Psoas muscle (tissue), 8 donors: ENCODE measurements at places on chromosomes 5 and 9. TPM values are rescaled to one million over a fixed set of nuclear protein-coding genes. Genes with fewer than 3 reads are reported as not detected.
A peak's percentile ranks its signal among the peaks of the same experiment; 100 is the strongest.

Gene TSTD2
- total RNA-seq = 22.9 TPM

Gene NEUROG1
- total RNA-seq = not detected

Gene NUTM2F
- not detected for total RNA-seq

Gene ITGA2
- total RNA-seq = 0.36 TPM

Gene CDKN2B
- total RNA-seq = 5.4 TPM

Gene CTXN3
- total RNA-seq = 0.61 TPM

Gene HK3
- total RNA-seq = 2.4 TPM

Gene NR4A3
- total RNA-seq = 40.8 TPM

Gene GPX3
- total RNA-seq = 820 TPM

Gene GCNT1
- total RNA-seq = 1.3 TPM

GRCh38 chr9:123278361-123278760, 10.0 kb upstream of the STRBP start:
- no peak for DNase-seq

GRCh38 chr5:29885595-29885994, 1307.9 kb upstream of the CDH6 start:
- DNase-seq = no peak

DNA sequence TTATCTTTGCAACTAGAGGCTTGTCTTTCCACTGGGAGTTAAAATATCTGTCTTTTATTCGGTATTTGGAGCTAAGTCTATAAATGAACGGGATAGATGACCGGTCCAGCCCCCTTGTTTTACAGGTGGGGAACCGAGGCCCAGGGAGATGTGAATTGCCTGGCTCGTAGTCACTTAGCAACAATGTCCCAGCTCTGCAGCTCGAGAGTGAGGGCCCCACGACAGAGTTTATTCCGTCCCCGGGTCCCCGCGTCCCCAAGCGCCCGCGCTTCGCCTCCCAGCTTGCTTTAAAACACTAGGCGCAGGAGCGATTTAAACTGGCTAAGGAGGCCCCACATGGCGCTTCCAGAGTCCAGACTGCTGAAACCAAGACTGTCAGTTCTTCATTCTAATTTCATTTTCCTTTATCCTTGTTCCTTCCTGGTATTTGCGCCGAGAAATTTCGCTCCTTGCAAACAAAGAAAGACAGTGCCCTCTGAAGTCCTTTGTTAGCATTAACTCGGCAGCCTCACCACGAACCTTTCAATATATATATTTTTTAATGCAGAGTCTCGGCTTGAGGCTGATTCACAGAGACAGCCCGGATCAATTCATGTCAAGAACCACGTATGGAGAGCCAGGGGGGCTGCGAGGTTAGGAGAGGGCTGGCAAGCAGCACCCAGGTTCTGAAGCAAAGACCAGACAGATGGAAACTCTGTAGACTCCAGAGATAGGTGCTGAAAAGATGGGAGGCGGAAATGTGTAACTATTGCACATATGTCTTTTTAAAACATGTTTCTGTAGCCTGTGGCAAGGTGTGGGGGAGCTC, 1.4 kb upstream of the ENC1 start:
- no peak for DNase-seq

GRCh38 chr5:1007681-1008450, 736 bp upstream of the NKD2 start:
- DNase-seq = no peak

DNA sequence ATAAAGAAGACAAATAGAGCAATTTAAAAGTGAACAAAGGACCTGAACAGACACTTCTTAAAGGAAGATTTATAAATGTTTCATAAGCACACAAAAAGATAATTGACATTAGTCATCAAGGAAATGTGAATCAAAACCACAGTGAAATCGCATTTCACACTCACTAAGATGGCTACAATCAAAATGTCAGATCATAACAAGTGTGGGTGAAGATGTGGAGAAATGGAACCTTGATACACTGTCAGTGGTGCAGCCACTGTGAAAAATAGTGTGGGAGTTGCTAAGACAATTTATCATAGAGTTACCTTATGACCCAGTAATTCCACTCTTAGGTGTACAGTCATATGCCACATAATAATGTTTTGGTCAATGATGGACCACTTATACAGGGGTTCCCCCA, 54.5 kb upstream of the HTR4 start:
- no peak for DNase-seq

DNA sequence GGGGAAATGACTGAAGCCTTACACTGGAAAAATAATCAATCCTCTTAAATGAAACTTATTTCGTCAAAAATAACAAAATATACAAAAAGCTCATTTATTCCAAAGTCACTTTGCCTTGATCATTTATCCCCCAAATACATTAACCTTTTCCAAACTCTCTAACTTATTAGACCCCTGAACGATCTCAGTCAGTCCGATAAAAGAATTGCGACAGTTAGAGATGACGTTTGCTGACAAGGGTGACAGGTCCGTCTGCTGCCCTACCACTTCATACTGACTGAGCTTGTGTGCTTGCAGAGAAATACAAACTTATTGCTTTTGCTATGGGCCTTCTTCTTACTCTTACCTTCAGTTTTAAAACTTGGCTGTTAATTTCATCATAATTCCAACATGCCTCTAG, 169.7 kb downstream of the ZDHHC21 start:
- DNase-seq = no peak

- DNase-seq = no peak
Observed at GRCh38 chr9:105539452-105539851, 18.5 kb upstream of the FKTN start.

DNA sequence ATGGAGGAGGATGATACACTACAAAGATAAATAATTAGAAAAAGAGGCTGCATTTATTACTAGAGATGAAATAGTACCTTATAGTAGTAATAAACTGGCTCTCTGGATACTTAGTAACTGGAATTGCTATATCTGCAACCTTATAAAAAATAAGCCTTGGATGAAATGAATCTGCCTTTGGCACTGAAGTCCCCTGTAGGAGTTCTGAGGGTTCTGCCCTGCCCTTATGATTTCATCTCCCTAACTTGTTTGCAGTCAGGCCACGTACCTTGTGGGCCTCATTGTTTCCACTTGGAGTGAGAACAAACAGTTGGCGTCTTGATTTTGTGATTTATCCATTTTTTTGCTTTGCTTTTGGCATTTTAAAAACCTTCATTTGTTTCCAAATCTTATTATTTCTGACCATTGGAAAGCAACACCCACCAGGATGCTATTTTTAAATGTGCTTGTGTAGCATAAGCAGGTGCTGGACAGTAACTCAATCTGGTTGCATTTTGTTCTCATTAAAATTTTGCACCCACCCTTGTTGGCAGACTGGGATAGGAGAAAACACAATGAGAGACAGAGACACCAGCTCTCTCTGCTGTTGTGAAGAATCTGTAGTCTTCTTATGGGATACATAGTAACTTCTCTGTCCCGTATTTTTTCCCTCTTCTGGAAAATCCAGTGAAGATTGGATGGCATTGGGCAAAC, 518.9 kb upstream of the SGCD start:
- no peak for DNase-seq

GRCh38 chr9:96061293-96061987, 185.9 kb downstream of the ERCC6L2 start:
- no peak for DNase-seq

- DNase-seq = no peak
Observed at GRCh38 chr5:124752854-124753720, 6.6 kb upstream of the ZNF608 start.

- peak; percentile 58 for DNase-seq
Observed at GRCh38 chr9:93097511-93098201, 1.6 kb downstream of the CARD19 start.

- no peak for DNase-seq
Observed at GRCh38 chr5:142079306-142079721, 29.3 kb upstream of the NDFIP1 start.

- no peak for DNase-seq
Observed at GRCh38 chr9:110768886-110769285, 100.3 kb downstream of the MUSK start.

GRCh38 chr9:4130166-4130565, 169.7 kb downstream of the GLIS3 start:
- DNase-seq = no peak

GRCh38 chr5:135831439-135831838, 3.0 kb upstream of the SLC25A48 start:
- DNase-seq = no peak

DNA sequence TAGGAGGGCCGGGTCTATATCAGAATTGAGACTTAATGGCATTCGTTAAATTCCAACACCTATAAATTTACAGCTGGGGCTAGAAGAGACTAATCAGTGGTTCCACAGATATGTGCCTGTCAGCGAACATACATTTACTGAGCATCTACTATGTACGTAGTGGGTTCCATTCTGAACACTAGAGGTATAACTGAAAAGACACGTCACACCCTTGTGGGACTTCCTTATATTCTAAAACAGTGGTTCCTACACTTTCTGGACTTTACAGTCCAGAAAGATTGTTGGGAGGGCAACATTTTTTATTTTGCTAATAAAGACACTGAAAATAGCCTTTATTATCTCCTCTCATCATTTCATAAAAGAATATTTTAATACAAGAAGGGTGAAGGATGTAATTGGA, 140.5 kb downstream of the SCAMP1 start:
- no peak for DNase-seq
